ENCODE measurements at places on chromosomes 13 and 19.

DNA sequence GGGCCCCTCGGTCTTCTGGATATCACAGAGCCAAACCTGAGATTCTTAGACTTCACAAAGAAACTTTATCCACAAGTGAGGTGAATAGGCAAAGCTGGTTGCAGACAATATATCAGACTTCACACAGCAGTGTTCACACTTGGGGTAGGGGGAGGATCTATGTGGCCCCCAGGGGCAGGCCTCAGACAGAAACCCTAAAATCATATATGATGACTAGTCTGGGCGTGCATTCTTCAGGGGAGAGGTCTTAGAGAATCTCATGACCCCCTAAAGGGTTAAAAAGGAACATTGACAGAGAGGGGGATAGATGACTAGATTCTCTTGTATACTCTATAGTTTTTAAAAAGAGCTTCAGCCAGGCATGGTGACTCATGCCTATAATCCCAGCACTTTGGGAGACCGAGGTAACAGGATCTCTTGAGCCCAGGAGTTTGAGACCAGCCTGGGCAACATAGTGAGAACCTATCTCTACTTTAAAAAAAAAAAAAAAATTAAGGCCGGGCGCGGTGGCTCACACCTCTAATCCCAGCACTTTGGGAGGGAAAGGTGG lies 2.8 kb downstream of the TYROBP start:
- peak; percentile 47 for DNase-seq

GRCh38 chr19:38705197-38706019 lies 38.9 kb downstream of the CAPN12 start:
- DNase-seq: no peak

GRCh38 chr13:111303559-111303958 lies 16.9 kb upstream of the TEX29 start:
- no peak for DNase-seq

DNA sequence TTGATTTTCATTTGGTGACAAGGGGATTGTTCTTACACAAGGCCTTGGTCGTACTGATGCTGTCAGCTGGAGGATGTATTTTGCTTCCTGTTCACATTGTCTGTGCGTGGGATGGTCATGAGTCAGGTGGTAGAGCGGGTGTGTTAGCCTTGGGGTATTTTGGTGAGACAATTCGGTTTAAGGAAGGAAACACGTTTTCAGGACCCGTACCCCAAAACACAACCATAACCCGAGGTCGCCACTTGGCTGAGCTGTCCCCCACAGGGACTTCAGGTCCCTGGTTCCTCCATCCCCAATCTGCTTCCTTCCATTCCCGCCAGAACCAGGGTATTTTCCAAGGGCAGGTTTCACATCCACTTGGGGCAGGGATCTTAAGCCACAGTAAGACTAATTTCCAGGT lies 15.0 kb downstream of the MYO9B start:
- DNase-seq: no peak

- DNase-seq: no peak
Measured at GRCh38 chr13:85772367-85772766, 26.9 kb downstream of the SLITRK6 start.

GRCh38 chr19:45729800-45730290 lies 851 bp downstream of the FBXO46 start:
- no peak for DNase-seq

- DNase-seq: no peak
Measured at GRCh38 chr13:91454666-91455065, 56.2 kb downstream of the GPC5 start.

DNA sequence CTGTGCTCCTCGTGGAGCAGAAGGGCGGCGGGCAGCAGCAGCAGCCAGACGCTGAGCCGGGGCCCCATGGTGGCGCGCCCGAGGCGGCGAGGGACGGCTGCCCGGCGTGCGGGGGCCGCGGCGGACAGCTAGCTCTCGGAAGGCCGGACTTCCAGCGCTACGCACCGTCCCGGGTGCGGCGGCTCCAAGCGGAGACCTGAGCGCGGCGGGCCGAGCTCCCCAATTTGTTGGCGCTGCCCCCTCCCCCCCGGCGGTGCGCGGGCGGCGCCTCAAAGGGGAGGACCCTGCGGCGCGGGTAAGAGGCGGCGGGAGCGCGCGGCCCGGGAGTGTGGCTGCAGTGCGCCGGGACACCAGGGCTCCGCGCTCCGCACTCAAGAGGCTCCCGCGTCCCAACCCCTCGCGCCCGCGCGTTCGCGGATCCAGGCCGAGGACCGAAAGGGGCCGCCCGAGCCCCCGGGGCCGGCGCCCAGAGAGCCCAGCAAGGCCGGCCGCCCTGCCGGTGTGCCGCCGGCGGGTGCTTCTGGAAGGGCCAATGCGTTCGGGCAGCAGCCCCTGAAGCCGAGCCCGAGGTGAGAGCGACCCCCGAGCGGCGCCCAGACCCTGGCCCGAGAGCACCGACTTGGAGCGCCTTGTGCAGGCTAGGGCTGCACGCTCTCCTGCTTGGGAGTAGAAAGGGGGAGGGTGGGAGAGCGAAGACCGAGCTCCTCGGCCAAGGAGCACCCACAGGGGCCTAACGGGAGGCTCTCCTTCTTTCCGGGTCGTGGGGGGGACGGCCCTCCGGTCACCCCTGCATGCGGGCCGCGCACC lies at the start of the genes COL4A1 and COL4A2:
Gene COL4A1, minus strand, starts transcription at position 198 of the 807 bp plus-strand sequence. Its CDS starts 130 bp downstream, at position 68.
Gene COL4A2, plus strand, starts transcription at position 325 of the 807 bp plus-strand sequence. CDS start 620 bp downstream, outside the sequence.
- peak; percentile 82 for DNase-seq

- no peak for DNase-seq
Measured at GRCh38 chr19:29773141-29773540, 38.6 kb upstream of the CCNE1 start.

GRCh38 chr19:42283188-42284065 lies 14.4 kb downstream of the CIC start:
- peak; percentile 93 for DNase-seq

GRCh38 chr13:94112227-94112626 lies 367.3 kb downstream of the DCT start:
- DNase-seq: peak; percentile 95

- DNase-seq: no peak
Measured at GRCh38 chr13:24670961-24671381, 9.2 kb upstream of the ATP12A start.

- DNase-seq: no peak
Measured at GRCh38 chr13:102620516-102620915, 23.7 kb downstream of the TPP2 start.

- no peak for DNase-seq
Measured at GRCh38 chr13:91576590-91576989, 178.2 kb downstream of the GPC5 start.

DNA sequence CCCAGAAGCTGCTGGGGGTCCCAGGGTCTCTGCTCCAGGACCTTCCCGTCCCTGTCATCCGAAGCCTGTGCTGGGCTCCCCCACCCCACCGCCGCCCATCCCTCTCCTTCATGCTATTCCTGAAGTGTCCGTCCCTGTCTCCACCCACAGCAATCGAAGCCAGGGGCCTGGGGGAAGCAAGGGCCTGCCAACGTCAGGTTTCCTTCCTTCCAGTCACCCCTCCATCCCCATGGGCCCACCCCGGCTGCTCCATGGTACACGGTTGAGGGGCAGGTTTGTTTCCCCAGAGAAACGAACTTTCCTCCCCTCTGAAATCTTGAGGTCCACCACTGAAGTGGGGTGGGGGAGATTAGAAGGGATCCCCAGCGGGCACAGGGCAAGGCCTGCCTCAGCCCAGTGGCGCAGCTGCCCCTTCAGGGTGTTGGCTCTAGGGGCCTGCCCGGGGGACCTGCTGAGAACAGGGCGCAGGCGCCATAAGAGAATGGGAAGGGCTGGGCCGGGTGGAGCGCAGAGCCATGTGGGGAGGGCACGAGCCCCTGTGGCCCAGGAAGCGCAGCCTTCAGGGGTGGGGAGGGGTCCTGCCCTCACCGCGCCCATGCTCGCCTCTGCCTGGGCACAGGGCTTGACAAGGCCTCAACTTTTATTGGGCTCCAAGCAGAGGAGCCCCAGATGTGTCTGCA lies 16.1 kb downstream of the CEBPG start:
- DNase-seq: no peak

Measured in HCEC 1CT (cell line).